ENCODE measurements at places on chromosomes 5 and 9.

- DNase-seq, result no peak
These were observed 105.4 kb upstream of the TBCA start for GRCh38 chr5:77881528-77881927.

DNA sequence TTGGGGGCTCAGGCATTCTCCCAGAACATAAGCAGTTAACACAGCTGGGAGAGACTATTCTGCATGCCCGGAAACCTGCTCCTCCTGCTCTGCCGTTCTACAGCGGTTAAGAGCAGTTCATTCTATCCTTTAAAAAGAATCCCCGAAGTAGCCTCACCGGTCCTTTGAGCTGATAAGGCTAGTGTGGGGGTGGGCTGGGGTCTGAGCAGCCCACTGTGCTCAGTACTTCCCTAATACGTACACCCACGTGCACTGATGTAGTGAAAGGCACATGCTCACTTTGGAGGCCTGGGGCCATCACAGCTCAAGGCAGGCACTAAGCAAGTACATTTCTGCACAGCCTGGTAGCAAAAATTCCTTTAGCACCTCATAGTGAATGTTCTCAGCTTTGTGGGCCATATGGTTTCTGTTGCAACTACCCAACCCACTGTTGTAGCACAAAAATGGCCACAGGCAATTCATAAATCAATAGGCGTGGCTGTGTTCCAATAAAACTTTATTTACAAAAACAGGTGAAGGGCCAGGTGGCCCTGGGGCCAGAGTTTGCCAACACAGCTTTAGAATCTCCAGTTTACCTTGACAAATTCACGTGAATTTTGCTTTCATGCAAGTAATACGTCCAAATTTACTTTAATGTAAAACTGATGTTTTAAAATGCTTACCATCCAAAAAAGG is 136.4 kb downstream of the ZNF354C start:
- DNase-seq, result no peak

GRCh38 chr9:33404788-33405362 is 2.5 kb upstream of the AQP7 start:
- no peak for DNase-seq

GRCh38 chr9:76355886-76356285 is 38.3 kb downstream of the RFK start:
- no peak for DNase-seq

- DNase-seq, result no peak
These were observed 1.1 kb downstream of the IPO11 start for GRCh38 chr5:62413711-62414110.

DNA sequence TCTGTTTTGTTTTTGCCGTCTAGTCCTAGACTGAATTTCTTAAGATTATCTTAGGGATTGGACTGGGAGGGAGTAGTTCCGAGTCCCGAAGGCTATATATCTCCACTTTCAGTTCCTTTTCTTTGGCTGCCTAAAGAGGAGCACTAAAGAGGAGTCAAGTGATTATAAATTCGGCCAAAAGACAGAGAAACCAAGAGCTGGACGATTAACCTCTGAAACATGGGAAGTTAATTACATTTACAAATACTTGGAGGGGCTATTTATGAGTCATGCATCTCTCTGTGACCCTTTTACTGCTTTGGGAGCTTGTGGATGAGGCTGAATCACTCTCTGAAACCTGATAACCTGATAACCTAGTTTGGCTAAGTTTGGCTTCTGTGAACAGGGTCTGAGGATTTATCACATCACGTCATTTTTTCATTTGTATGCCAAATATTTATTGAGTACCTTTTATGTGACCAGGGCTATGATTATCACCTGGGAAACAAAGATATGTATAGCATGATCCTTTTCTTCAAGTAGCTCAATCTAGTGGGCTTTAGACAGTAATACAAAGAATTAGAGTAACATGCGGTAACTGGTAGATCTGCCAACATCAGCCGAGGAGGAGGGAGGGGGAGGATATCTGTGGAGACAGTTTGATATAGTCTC is 180.9 kb downstream of the CD180 start:
- DNase-seq, result peak; percentile 66
